ENCODE measurements at places on chromosomes 3 and 15. TPM values are rescaled to one million over a fixed set of nuclear protein-coding genes. Genes with fewer than 3 reads are reported as not detected.

Gene MESP1
- polyA plus RNA-seq: not detected

Gene LOXL1
- polyA plus RNA-seq: 10.3 TPM

Gene CEMIP
- 0.27 TPM for polyA plus RNA-seq

Gene TERC
- polyA plus RNA-seq: 2.4 TPM

Gene SNTN
- 0.70 TPM for polyA plus RNA-seq

Gene HRG
- polyA plus RNA-seq: not detected

Gene PP2D1
- polyA plus RNA-seq: 0.40 TPM

Gene C3orf85
- polyA plus RNA-seq: not detected

Gene KBTBD8
- polyA plus RNA-seq: 3.5 TPM

Gene TUSC7
- polyA plus RNA-seq: not detected

Gene LPP
- 18.1 TPM for polyA plus RNA-seq

Gene LSG1
- polyA plus RNA-seq: 49.2 TPM

Gene PAK6
- polyA plus RNA-seq: 2.9 TPM

Gene PPP1R14D
- polyA plus RNA-seq: not detected

Gene MUSTN1
- polyA plus RNA-seq: 0.40 TPM

Gene NEK11
- polyA plus RNA-seq: 1.1 TPM

Gene MCF2L2
- 6.7 TPM for polyA plus RNA-seq

Gene SH2D7
- polyA plus RNA-seq: 0.31 TPM

Gene ATP1B3
- 315 TPM for polyA plus RNA-seq

Gene CCDC54
- polyA plus RNA-seq: not detected

Gene ANKUB1
- not detected for polyA plus RNA-seq

Gene SGO1
- 95.0 TPM for polyA plus RNA-seq

Gene CFAP44
- 0.39 TPM for polyA plus RNA-seq

Gene SLC12A1
- 0.57 TPM for polyA plus RNA-seq

Gene KNG1
- polyA plus RNA-seq: 0.09 TPM

Gene MYO5C
- 7.9 TPM for polyA plus RNA-seq

Gene CHL1
- polyA plus RNA-seq: 2.6 TPM

Gene EPHA6
- polyA plus RNA-seq: 0.37 TPM
